ENCODE measurements at places on chromosomes 3 and 15. TPM values are rescaled to one million over a fixed set of nuclear protein-coding genes. Genes with fewer than 3 reads are reported as not detected.

Gene POTEB
- not detected for total RNA-seq

Gene RYR3
- not detected for total RNA-seq

Gene STAC
- not detected for total RNA-seq

Gene COL7A1
- total RNA-seq: 0.49 TPM

Gene SLC27A2
- 24.4 TPM for total RNA-seq

Gene MASP1
- total RNA-seq: 0.13 TPM

Gene CX3CR1
- not detected for total RNA-seq

Gene SLC15A2
- total RNA-seq: 0.24 TPM

Gene HYAL1
- total RNA-seq: 8.4 TPM

DNA sequence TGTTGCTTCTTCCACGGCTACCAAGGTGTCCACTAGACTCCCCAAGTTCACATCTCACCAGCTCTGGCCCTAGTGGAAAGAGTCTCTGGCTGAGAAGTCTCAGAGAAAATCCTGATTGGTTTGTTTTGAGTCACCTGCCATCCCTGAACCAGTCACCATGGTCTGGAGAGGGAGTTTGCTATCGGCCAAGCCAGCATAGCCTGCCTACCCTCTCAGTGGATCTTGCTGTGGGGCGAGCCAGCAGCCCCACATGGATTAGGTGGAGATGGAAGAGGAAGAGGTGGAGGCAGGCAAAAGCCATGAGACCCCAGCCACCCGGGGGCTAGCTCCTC lies 48.1 kb upstream of the FLNB start:
- no peak for DNase-seq

- DNase-seq: no peak
Observed at GRCh38 chr3:126758882-126759281, 54.8 kb downstream of the CHCHD6 start.

DNA sequence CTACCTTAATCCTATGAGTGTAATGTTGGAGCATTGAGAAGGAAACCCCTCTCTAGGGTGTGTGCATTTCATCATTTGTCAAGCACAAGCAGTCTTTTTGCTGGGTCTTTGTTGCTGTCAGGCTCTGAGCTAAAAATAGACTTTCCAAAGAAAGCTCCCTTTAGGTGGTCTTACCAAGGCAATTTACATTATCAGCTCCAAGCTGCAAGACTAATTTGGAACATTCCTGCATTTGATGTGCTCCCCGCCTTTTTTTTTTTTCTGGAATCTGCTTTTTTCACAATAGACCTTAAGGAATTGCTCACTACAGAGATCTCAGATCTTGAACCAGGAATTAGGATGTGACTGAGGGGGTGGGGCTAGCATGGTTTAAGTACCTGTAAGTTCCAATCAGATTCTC lies 60.6 kb upstream of the STAC start:
- DNase-seq: no peak

GRCh38 chr15:69172847-69173246 lies 12.4 kb downstream of the GLCE start:
- DNase-seq: no peak

DNA sequence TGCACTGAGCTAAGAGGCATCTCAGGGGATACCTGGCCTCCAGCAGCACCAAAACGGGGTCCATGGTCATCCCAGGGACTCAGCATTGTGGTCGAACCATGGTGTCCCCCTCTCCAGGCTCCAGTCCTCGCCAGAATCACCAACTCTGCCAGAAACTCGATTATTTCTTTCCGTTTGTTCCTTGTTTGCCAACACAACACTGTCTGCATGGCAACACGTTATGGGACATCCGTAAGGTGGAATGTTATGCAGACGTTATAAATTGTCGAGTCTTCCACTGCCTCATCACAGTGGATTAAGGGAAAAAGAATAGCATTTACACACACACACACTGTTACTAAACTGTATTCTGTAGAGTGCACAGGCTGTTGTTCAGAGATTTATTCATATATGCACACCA lies 52.5 kb upstream of the RPL32 start:
- DNase-seq: no peak

DNA sequence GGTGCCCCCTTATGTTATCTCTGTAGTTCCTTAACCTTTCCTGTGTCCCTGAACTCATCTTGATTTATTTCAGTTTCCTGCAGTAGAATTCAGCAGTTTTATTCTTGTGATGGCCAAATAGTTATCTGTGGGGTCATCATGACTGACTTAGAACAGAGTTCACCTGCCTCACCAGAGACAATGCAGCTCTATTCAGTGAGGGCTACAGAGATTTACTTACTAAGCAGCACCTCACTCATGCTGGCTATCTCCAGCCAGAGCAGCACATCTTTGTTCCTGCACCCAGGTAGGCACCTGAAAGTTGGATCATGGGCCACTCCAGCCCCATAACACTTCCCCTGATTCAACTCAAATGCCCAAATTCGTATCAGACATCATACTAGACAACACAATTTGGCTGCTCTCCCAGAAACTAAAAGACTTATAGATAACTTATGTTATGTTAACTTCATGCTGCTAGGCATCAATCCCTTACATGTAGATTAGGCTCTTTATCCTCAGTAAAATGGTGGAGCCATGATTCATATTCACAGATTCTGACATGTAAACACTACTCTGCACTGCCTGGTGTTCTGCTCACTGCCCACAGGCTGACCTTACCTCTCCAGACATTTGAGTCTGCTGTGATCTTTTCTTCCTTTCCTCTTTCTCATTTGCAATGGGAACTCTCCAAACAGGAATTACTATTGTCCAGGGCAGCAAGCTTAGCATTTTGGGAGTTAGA lies 9.3 kb upstream of the GOLGB1 start:
- no peak for DNase-seq

GRCh38 chr15:40128766-40129660 lies 20.3 kb upstream of the BMF start:
- DNase-seq: no peak

DNA sequence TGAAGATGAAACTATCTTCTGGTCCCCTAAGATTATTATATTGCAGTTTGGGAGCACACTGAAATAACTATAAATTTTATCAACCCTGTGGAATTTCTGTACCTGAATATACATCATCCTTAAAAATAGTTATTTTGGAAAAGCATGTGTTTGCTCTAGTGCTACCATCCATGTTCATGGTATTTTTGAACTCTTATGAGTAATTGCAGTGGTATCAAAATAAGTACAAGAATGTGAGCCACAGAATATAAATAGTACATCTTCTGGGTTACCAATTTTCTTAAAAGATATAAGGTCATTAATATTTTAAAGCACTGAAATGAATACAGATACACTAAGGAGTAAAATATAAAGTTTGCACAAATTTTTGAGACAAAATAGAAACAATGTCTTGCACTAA lies 206.5 kb downstream of the CBLB start:
- no peak for DNase-seq

GRCh38 chr15:36738817-36739216 lies 159.4 kb downstream of the CDIN1 start:
- no peak for DNase-seq

DNA sequence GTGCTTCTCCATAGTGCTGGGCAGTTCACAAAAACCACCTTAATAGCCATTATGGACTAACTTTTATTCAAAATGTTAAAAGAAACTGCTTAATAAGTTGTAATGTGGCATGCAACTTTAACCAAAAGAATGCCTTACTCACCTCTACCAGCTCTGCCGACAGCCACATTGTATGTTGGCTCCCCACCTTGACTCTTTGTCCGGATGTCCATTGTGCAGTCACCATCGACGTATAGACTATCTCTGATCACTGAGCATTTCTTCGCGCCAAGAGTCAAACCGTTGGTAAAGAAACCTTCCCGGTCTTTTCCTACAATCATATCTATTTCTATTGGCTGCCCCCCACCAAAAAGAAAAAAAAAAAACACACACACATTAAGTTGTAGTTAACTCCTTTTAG lies 2.5 kb downstream of the PFN2 start:
- DNase-seq: no peak

GRCh38 chr3:194046995-194047645 lies 88.8 kb upstream of the HES1 start:
- DNase-seq: no peak

- DNase-seq: no peak
Observed at GRCh38 chr15:66896611-66897010, 168.8 kb upstream of the SMAD3 start.

GRCh38 chr3:44398853-44399252 lies 60.3 kb downstream of the TCAIM start:
- DNase-seq: no peak

DNA sequence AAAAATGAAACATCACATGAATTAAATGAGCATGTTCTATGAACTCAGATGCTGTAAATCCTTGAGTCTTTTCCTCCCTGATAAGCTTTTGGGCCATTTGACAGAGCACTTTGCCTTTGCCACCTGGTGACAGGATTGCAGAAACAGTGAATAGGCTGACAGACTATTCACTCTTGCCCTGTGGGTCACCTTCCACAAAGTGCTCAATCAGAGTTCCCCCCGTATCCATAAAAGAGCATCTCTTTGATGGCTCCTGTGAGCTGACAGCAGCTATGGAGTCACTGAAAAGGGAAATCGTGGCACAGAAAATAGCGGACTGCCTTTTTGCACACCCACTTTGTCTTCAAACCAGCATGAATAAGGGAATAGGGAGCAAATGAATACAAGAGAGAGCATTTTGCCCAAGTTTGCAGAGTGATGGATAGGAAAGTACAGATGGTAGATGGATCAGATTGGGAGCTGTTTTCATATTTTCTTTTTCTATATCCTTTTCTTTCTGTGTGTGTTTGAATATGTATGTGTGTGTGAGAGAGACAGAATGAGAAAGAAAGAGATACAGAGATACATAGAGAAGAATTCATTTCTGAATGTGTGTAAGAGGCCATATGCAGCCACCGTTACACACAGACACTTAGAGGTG lies 37.8 kb upstream of the GOLM2 start:
- DNase-seq: no peak

DNA sequence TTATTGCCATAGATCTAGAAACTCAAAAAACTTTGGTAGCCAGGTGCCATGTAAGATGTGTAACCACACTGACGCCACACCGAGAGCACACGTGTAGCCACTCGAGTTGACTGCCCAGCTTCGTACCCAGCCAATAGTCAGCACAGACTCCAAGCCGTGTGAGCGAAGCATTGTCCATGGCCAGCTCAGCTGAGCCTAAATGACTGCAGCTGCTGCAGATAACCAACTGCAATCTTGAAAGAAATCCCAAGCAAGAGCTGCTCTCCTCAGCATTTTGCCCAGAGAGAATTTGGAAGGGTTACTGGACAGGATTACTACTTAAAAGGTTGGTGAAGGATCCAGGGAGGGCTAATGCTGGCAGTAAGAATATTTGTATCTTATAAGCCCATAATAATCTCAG lies 193.0 kb upstream of the THRB start:
- no peak for DNase-seq

GRCh38 chr15:60424006-60424405 lies 26.2 kb upstream of the ANXA2 start:
- no peak for DNase-seq

GRCh38 chr3:125403789-125404188 lies 28.7 kb upstream of the ZNF148 start:
- DNase-seq: no peak

DNA sequence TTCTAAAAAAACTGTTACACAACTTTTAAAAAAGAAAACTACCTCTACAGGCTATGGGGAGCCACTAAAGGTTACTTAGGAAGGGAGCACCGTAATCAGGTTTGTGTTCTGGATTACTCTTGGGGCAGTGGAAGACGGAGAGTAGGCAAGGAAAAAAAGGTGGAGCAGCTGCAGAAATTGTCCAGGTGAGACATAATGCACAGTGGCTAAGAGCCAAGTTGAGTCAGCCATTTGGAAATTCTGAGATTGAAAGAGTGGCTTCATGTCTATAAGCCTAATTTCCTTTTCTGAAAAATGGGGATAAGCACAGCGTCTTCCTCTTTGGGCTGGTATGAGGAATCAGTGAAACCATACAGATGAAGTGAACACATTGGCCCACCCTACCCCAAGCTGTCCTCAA lies 195.2 kb downstream of the CADPS start:
- no peak for DNase-seq

Measured in K562 (cell line).